ENCODE measurements at places on chromosomes 1 and 21.

DNA sequence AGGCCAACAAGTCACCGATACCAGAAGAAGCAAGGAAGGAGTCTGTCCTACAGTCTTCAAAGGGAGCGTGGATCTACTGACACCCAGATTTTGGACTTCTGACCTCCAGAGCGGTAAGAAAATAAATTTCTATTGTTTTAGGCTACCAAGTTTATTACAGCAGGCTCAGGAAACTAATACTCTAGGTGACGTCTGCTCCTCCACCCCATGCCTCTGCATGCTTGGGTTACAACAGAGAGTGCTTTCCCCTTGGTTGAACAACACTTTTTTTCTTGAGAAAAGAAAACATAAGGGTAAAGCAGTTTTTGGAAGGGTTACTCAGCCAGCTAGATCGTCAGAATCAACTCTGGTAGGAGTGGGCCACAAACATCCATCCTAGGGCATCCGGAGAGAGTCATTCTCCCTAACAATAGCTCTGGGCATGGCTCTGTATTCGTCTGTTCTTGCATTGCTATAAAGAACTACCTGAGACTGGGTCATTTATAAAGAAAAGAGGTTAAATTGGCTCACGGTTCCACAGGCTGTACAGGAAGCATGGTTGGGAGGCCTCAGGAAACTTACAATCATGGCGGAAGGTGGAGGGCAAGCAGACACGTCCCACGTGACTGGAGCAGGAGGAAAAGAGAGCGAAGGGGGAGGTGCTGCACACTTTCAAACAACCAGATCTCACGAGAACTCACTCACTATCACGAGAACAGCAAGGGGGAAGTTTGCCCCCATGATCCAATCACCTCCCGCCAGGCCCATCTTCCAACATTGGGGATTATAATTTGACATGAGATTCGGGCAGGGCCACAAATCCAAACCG, 22.2 kb upstream of the DNAJC11 start:
- DNase-seq, result no peak

DNA sequence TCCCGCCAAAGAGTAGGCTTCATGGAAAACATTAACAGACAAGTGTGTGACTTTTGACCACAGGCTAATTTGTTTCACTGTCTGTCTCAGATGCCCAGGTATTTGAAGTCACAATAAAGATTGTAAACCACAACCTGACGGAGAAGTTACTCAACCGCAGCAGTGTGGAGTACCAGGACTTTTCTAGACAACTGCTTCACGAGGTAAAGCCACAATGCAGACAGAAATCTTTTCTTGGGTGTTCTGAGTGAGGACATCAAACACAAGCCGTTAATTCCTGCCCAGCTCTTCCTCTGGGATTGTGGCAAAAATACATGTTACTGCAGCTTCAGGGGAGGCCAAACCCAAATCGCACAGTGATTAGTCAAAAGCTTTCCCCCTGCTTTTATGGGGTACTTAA, 31.0 kb downstream of the UMODL1 start:
- no peak for DNase-seq

DNA sequence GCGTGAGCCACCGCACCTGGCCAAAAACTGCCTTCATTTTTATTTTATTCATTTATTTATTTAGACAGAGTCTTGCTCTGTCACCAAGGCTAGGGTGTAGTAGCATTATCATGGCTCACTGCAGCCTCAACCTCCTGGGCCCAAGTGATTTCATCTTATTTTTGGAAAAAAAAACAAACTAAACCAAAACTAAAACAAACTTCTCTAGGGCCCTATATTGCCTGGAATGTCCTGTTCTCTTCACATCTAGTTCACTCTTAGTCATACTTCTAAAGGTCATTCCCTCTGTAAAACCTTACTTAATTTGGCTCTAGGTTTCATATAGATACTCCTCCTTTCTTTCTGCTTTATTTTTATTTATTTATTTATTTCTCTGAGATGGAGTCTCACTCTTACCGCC, 15.6 kb downstream of the RPS27 start:
- DNase-seq, result no peak

DNA sequence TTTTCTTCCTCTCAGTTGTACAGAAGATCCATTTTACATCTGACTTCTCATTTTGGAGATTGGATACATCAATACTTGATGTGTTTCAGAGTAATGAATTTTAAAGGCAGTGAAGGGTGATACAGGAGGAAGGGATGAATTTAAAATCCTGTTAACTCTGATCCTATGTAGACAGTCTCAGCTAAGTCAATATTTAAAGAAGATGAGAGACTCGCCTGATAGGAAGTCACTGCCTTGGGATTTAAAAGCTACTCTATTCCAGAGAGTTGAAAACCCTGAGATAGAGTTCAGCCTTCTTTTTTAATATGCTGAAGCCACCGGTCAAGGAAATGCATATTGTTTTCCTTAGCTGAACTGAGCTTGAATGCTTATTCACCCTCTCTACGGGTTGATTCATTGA, 42.7 kb downstream of the HUNK start:
- peak; percentile 65 for DNase-seq

DNA sequence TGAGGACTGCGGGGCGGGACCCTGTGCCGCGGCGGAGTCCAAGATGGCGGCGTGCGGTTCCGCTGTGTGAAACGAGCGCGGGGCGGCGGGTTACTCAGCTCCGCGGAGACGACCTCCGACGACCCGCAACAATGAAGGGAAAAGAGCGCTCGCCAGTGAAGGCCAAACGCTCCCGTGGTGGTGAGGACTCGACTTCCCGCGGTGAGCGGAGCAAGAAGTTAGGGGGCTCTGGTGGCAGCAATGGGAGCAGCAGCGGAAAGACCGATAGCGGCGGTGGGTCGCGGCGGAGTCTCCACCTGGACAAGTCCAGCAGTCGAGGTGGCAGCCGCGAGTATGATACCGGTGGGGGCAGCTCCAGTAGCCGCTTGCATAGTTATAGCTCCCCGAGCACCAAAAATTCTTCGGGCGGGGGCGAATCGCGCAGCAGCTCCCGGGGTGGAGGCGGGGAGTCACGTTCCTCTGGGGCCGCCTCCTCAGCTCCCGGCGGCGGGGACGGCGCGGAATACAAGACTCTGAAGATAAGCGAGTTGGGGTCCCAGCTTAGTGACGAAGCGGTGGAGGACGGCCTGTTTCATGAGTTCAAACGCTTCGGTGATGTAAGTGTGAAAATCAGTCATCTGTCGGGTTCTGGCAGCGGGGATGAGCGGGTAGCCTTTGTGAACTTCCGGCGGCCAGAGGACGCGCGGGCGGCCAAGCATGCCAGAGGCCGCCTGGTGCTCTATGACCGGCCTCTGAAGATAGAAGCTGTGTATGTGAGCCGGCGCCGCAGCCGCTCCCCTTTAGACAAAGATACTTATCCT, 430 bp downstream of the RBM15 start:
- DNase-seq, result peak; percentile 80

DNA sequence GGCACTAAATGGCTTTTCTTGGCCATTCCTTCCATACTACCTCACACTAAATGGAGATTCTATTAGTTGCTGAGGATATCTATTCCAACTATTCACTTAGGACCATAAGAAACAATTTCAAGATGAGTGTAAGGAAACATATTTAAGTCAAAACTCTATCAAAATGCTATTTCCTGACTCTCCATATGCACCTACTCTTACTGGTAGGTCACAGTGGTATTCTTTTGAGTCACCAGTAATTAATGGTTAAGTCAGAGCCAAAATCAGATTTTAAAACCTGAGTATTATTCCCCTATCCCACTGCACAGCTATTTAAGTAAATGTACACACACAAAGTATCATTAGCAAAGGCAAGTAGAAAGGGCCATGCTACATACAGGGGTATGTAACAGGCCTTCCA, 50.3 kb downstream of the ARID4B start:
- no peak for DNase-seq

DNA sequence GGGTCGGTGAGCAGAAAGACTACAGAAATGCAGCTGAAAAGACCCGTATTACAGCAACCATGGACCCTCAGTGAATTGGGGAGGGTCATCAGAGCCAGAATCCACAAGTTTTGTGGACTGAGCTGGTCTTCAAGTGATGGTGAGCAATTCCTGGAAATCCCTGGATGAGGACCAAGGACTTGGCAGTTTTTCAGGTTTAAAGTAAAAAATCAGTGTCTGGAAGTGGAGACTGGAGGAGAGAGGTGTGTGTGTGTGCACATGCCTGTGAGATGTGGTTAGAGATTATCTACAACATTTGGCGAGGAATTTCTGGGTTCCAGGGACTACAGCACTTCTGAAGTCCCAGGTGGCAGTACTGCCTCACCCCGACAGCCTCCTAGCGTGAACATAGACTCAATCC, 56.4 kb downstream of the KIRREL1 start:
- DNase-seq, result no peak

GRCh38 chr1:218369688-218370511, 24.8 kb downstream of the TGFB2 start:
- no peak for DNase-seq

GRCh38 chr1:203930342-203930741, 68.9 kb downstream of the SNRPE start:
- DNase-seq, result no peak

DNA sequence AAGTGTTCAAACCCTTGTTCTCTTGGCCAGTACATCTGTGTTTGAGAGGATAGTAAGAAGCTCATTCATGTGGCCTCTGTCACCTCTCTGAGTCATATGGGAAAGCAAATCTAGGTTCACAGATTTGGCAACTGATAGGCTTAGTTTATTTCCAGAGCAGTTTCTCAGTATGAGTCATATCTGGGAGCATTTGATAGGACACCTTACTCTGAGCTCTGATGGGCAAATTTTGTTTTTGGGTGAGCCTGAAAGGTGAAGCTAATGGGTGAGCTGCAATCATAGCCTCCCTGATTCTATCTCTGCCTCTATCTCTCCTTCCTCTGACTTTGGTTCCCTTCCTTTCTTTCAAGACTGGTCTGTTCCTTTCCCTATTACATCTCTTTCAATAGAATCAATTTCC, 134.4 kb downstream of the S1PR1 start:
- peak; percentile 85 for DNase-seq

- DNase-seq, result no peak
These were observed 69.9 kb downstream of the ZC3H11B start for GRCh38 chr1:219542828-219543518.

- no peak for DNase-seq
These were observed 7.3 kb downstream of the SKI start for GRCh38 chr1:2235300-2235998.

- DNase-seq, result peak; percentile 94
These were observed 2.2 kb upstream of the FBLIM1 start for GRCh38 chr1:15756143-15757015.

DNA sequence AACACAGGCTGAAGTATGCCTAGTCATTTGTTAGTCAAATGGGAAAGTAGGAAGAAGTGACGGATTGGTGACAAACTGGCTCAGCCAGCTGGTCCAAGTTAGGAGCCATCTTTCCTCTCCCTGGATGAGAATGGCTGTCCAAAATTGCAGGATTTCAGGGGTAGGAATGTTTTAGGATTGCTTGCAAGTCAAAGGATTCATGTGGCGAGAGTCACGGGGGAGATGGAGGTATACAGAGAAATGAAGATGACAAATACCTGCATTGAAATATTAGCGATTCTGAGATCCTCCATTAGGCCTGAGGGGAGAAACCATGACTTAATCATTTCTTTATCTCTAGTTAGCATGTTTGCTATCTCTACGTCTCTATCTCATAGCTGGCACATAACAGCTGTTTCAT, 41.8 kb upstream of the PIGC start:
- no peak for DNase-seq

- peak; percentile 66 for DNase-seq
These were observed 160.9 kb upstream of the IVNS1ABP start for GRCh38 chr1:185477638-185478580.

- no peak for DNase-seq
These were observed 62.9 kb upstream of the LRRC7 start for GRCh38 chr1:69504730-69505252.

- no peak for DNase-seq
These were observed 349.1 kb upstream of the BEND5 start for GRCh38 chr1:49125746-49126145.

GRCh38 chr21:35014302-35015041, 34.6 kb downstream of the RUNX1 start:
- DNase-seq, result no peak

- DNase-seq, result no peak
These were observed 53.6 kb downstream of the KIF21B start for GRCh38 chr1:200969726-200970561.

GRCh38 chr21:42461881-42462877, 33.8 kb downstream of the RSPH1 start:
- DNase-seq, result peak; percentile 70

- peak; percentile 35 for DNase-seq
These were observed 329.2 kb downstream of the TGFB2 start for GRCh38 chr1:218674280-218674773.

- no peak for DNase-seq
These were observed 1.4 kb upstream of the KLHL21 start for GRCh38 chr1:6603915-6604558.

- DNase-seq, result no peak
These were observed 350.5 kb upstream of the VAMP3 start for GRCh38 chr1:7420470-7421100.

- peak; percentile 16 for DNase-seq
These were observed 25.5 kb upstream of the PSMG1 start for GRCh38 chr21:39208624-39209333.

- no peak for DNase-seq
These were observed 3.1 kb upstream of the EGLN1 start for GRCh38 chr1:231424950-231425805.

DNA sequence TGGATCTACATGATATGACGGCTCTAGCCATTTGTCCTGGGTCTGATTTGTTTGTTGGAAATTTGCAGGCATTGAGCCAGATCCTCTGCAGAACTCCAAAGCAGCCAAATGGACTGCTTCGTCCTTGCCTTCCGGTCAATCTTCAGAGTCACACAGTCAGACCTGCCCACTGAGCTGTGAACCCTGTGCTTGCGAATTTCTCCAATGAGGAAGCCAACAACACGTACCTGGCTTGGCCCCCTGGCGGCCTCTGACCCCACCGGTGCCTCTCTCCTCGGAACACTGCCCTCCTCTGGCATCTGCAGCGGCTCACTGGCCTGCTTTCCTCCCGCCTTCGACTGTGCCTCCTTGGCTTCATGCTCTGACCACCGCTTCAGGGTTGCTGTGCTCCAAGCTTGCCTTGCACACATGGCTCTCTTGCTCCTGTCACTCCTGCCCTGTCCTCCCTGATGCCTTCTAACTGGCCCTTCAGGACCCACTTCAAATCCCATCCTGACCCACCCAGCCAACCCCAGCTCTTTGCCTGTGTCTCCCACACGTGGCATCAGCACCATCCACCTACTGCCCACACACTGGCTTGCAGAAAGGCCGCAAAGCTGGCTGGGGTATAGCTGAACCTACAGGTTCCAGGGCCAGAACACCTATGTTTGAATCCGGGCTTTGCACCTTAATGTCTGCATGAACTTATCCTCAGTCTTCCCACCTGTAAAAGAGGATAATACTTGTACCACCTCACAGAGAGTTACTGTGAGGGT, 128.2 kb downstream of the KCNN3 start:
- DNase-seq, result no peak
